ENCODE measurements at places on chromosomes 2 and 18.
A peak's percentile ranks its signal among the peaks of the same experiment; 100 is the strongest.

GRCh38 chr2:217604527-217605194, 398.1 kb downstream of the TNS1 start:
- DNase-seq = no peak

- DNase-seq = no peak
These were observed 198.1 kb upstream of the RBBP8 start for GRCh38 chr18:22734791-22735627.

- DNase-seq = no peak
These were observed 71.3 kb downstream of the FMNL2 start for GRCh38 chr2:152406119-152406835.

GRCh38 chr2:172408143-172408766, 19.1 kb upstream of the ITGA6 start:
- no peak for DNase-seq

- DNase-seq = no peak
These were observed 90.7 kb downstream of the NCKAP5 start for GRCh38 chr2:133477616-133477990.

DNA sequence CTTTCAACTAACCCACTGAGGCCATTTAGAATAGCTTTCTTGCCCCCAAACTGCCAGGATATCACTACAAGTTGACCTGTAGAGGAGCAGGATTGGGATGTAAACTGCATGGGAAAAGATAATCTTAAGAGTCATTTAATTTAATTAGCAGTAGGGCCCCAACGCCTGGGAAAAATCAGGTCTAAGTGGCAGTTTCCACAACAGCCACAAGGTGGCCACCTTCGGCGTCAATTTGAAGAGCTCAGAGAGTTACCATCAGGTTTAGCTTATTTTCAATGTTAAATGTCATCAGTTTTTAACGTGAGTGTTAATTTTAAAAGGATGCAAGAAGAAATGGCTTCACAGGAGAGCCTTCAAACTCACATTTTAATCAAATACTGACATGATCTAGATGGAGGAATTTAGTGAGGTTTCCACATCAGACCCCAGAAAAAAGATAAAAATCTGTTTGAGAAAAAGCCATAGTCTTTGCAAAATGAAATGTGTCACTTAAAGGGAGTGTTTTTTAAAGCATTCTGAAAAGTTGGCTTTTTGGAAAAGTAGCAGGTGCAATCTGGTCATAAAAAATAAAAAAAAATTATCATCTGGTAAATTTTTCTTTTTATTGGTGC, 77.3 kb upstream of the UPP2 start:
- peak; percentile 59 for DNase-seq

DNA sequence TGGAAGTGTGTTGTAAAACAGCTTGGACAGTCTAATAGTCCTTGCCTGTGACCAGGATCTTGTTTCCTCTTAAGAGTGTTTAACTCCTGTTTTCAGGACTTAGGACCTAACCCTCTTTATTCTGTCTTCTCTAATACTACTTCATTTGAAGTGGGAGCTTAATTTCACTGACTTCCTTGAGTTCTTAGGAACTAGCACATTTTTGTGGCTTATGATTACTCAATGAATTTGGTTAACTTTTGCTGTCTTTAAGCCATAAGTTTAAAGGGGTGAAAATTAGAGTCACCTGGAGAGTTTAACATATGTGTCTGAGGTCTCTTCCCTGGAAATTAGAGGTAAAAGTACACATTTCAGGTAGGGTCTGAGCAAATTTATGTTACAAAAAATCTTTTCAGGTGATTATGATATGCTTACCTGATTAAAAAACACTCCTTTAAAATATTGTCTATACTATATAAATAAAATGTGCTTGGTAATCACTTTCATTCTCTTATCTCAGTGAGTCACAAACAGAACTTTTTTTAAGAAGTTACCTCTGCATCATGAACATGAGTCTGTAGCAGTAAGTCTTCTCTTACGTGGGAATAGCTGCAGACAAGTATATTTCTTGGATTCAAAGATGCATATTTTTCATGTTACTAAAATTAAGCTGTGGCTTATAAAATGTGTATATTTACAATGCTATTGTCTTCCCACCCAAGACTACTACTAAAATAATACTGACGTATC, 52.7 kb downstream of the ATP9B start:
- no peak for DNase-seq

DNA sequence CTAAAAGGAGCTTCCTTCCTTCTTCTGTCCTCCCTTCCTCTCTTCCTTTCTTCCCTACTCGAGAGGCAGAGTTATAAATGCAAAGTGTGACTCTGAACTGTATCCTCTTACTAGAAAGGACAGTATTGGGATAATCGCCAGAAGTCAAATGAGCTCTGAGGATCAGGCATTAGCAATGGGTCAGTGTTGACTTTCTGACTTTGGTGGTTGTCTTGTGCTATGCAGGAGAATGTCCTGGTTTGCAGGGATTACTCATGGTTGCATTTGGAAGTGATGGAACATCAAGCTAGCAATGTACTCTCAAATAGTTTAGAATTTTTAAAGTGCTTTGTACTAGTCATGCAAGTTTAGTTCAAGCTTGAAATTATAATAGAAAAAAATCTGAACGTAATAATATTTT, 115.6 kb downstream of the TXNL1 start:
- DNase-seq = no peak

GRCh38 chr2:100321866-100322820, at the start of gene LONRF2:
TSS of gene LONRF2 (minus strand) at chr2:100322501. CDS start at chr2:100322093, 408 bp downstream.
- peak; percentile 53 for DNase-seq

DNA sequence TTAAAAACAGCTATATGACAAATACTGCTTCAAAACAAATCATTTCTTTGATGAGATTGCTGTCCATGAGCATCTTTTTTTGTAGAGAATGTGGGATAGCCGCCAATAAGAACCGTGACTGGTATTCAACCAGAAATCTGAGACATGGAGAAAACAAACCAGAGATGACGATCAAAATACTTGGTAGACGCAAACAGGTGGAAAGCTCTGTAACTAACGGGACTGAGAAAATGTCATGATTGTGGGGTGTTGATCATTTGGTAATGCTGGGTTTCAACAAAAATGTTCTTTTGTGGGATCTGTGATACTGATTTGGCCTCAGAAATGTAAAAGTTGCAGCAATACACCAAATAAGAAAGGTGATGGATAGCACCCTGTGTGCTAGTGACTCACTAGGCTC, 364.8 kb downstream of the NYAP2 start:
- no peak for DNase-seq

- no peak for DNase-seq
These were observed 273.9 kb downstream of the MYT1L start for GRCh38 chr2:2057125-2057721.

- DNase-seq = no peak
These were observed 1.7 kb downstream of the MIB1 start for GRCh38 chr18:21742315-21742687.

DNA sequence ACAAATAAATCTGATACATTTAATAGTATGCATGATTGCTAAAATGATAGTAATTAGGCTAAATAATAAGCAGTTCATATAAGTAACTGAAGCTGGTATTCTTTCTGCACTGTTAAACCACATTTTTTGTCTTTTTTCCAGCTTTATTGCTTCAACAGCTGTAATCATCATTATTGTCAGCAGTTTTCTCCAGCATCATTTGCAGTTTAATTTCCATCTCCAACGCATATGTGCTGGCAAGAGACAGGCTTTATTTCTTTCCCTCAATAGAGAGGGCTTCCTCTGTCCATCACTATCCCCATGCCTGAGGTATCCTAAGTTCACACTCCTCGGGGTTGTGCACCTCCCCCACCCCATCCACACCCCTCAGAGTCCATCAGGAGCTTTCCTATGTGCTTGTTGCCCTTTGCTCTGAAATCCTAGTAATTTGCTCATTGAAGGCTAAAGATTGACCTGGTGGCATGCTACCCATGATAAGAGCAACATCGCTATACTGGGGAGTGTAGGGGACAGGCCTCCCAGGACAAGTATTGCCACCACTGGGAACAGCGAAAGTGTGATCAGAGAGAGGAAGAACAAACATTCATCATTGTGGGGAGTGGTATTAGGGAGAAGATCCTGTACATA, 37.1 kb downstream of the B4GALT6 start:
- no peak for DNase-seq

DNA sequence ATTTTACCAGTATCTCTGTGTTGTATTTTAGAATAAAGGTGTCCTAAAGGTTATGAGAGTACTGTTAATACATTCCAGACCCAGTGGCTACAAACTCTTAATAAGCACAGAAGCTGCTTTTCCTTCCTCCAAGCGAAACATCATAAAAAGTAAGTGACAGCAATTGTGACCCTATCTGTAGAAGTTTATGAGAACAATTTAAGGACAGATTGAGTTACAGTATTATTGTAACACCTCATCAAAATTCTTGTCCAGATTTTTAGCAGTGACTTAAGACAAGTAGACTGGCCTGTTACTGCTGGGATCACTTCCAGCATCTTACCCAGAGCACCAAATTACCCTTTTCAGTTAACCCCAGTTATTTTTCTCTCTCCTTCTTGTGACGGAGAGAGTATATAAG, 154.6 kb downstream of the ERBB4 start:
- no peak for DNase-seq

DNA sequence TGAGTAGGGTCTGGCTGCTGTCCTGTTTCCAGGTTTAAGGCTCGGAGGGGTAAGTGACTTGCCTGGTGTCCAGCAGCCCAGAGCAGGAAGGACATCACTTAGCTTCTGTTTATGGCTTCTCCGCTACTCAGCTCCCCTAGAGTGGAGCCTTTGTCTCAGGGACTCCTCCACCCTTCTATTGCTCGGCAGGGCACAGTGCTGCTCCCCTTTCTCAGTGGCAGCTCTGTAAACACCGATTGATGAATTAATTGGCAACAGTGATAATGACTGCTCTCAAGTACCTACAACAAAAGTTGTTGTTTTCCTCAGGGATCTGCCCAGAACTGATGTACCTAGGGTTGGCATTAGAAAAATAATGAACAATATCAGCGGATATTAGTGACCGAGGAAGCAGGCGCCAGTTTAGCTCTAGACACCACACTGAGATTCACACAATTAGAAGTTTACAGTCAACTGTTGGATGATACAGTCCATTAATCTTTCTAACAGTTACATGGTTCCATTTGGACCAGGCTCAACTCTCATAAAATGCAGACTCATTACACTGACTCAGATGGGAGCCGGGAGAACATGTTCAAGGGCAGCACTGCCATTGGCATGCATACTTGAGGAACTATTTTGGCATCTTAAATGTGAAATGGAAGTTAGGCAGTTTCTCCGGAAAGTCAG, 265.7 kb downstream of the MTX2 start:
- no peak for DNase-seq

- DNase-seq = no peak
These were observed 129.6 kb downstream of the RTN4 start for GRCh38 chr2:54920660-54921059.
